ENCODE measurements at places on chromosomes 1 and 21.

- no peak for DNase-seq
Observed at GRCh38 chr1:13769212-13769611, 69.2 kb downstream of the PRDM2 start.

DNA sequence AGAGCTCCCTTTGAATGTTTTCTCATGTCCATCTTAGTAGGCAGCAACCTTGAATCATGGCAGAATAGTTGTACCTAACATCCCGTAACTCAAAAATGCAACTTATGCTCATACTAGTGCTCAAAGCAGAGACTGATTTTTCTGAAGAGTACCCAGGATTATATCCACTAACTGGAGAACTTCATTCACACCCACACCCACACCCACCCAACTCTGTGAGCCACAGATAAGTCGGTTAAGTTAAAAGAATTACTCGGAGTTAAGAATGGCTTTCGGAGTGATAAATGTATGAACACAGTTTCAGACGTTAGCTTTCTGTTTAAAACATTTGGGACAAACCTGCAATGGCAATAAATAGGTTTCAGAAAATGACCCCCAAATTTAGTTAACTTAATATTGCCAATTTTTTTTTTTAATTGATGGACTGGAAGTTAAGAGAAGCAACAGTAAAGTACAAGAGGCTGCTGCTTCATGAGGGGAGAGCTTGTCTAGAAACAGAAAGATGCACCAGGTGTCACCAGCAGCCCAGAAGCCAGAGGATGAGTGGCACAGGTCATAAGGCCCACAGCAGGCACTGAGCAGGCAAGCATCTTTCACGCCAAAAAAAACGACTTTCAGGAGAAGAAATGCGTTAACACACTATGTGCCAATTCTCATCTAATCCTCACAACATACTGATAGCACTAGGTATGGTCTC lies 48.4 kb upstream of the C1orf198 start:
- DNase-seq = no peak

DNA sequence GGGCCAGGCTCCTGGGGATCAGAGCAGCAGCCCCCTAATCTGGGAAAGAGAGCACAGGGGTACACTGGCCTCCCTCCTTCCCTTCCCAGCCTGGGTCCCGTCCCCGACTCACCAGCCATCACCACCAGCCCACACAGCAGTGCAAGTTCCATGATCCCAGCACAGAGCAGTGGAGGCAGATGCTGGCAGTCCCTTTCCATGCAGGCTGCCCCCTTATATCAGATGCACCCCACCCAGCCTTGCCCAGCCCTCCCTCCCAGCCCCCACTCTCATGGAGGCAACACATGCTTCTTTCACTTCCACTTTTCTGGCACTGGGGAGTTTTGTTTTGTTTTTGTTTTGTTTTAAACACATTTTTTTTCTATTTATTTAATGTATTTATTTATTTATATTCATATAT lies at the start of gene PLA2G2D:
Gene PLA2G2D (minus strand): TSS at position 190 of the 400 bp plus-strand sequence. CDS start 38 bp downstream, at position 152.
- DNase-seq = no peak

- no peak for DNase-seq
Observed at GRCh38 chr1:184473176-184473966, 86.5 kb downstream of the C1orf21 start.

GRCh38 chr1:48687282-48688045 lies 89.2 kb downstream of the BEND5 start:
- no peak for DNase-seq
